Activated CD4-positive, alpha-beta T cell treated with anti-CD3 and anti-CD28 coated beads, Interleukin-2, amount 10 ng/mL, durations not matched to agents 7 days and 5 days (primary cell): ENCODE measurements at places on chromosomes 12 and 14.

DNA sequence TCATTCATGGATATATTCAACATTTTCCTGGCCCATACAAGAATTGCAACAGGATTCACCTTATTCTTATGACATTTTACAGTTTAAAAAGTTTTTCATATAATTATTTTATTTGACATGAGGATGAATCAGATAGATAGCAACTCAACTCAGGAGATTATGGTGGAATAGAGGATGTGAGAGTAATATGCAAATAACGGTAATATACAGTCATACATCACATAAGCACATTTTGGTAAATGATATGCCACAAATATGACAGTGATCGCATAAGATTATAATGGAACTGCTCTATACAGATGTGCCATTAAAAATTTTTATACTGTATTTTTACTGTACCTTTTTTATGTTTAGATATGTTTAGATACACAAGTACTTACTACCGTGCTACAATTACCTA is 24.1 kb upstream of the CRADD start:
- DNase-seq, result no peak

GRCh38 chr12:53046655-53047220 is 3.1 kb upstream of the TNS2 start:
- DNase-seq, result peak; percentile 42

- DNase-seq, result no peak
Measured at GRCh38 chr14:100849115-100849781, 23.3 kb downstream of the MEG3 start.

GRCh38 chr12:81350309-81350708 is 272.4 kb downstream of the ACSS3 start:
- no peak for DNase-seq

DNA sequence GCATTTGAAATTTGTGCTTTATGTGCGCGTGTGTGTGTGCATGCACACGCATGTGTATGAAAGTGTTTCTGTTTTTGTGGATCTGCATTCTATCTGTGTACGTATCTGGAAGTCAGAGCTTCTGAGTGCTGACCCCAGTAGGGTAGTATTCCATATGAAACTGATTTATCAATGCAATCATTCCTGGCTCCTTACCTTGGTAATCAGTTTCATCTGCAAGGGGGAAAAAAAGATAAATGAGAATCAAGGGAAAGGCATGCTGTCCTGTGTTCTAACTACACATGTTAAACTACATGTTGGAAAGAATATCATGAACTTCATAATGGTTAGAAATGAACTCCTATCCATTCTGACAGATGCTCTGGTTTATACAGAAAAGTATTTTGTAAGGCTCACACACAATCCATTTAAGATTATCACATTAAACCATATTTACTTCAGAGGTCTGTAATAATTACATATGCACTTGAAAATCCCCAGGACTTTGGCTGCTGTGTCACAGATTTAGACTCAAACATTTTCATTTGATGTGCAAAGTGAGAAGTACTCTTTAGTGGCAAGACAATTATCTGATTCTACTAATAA is 276.1 kb upstream of the LMO3 start:
- no peak for DNase-seq

GRCh38 chr14:54138024-54138353 is 181.4 kb upstream of the BMP4 start:
- DNase-seq, result no peak

GRCh38 chr14:98198385-98198784 is 1073.6 kb downstream of the BCL11B start:
- peak; percentile 71 for DNase-seq
